ENCODE measurements at places on chromosomes 2 and 18.
A peak's percentile ranks its signal among the peaks of the same experiment; 100 is the strongest.

DNA sequence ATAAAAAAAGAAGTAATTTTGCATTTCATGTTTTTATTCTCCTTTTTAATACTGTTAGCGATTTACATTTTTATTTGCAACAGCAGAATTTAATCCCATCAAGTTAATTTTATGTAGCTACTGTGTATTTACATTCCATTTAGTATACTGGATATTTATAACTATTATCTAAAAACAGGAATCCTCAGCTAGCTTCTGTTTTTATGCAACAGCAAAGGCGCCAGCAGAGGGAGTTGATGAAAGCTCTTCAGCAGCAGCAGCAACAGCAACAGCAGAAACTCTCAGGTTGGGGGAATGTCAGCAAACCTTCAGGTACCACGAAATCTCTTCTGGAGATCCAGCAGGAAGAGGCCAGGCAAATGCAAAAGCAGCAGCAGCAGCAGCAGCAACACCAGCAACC, 26.2 kb upstream of the SNORC start:
- no peak for ATAC-seq

- ATAC-seq: no peak
These were observed 499.3 kb upstream of the FANCL start for GRCh38 chr2:58740426-58740825.

GRCh38 chr18:75654851-75655751, 227.6 kb upstream of the SMIM21 start:
- ATAC-seq: no peak

- no peak for ATAC-seq
These were observed 118.4 kb downstream of the BMPR2 start for GRCh38 chr2:202494300-202495229.

- ATAC-seq: peak; percentile 31
These were observed 22.0 kb downstream of the TSPYL6 start for GRCh38 chr2:54233832-54234649.

GRCh38 chr2:225398372-225398771, 1.1 kb upstream of the NYAP2 start:
- no peak for ATAC-seq

- ATAC-seq: no peak
These were observed 30.6 kb downstream of the MYO7B start for GRCh38 chr2:127566139-127566417.

- peak; percentile 46 for ATAC-seq
These were observed 490.6 kb downstream of the IRS1 start for GRCh38 chr2:226308986-226309385.

- ATAC-seq: no peak
These were observed 109.8 kb downstream of the AGAP1 start for GRCh38 chr2:235603659-235604058.

- no peak for ATAC-seq
These were observed 78.2 kb downstream of the BCL11A start for GRCh38 chr2:60475123-60475830.

GRCh38 chr2:128447538-128447995, 128.9 kb upstream of the HS6ST1 start:
- no peak for ATAC-seq

GRCh38 chr2:160465002-160465401, 28.6 kb downstream of the RBMS1 start:
- peak; percentile 67 for ATAC-seq

- ATAC-seq: peak; percentile 51
These were observed 14.1 kb downstream of the NRP2 start for GRCh38 chr2:205696331-205696926.

- no peak for ATAC-seq
These were observed 340.8 kb downstream of the ERBB4 start for GRCh38 chr2:212197776-212198175.

DNA sequence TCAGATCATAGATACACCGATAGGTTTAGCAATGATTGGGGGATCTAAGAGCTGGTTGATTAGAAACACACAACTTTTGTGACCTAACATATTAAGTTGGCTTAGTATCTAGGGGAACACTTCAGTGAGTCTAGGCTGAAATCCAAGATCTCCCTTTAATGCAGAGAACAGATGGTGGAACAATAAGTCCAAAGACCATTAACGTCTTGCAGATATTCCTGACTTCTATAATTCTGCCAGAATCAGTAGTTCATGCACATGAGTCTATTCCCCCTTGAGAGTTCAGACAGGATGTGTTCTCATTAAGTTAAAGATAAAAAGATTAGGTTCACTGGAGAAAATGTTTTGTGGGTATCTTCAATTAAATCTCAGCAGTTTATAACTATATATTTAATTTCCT, 506.5 kb downstream of the TSN start:
- no peak for ATAC-seq

GRCh38 chr2:174527101-174527721, 40.4 kb upstream of the GPR155 start:
- ATAC-seq: no peak

DNA sequence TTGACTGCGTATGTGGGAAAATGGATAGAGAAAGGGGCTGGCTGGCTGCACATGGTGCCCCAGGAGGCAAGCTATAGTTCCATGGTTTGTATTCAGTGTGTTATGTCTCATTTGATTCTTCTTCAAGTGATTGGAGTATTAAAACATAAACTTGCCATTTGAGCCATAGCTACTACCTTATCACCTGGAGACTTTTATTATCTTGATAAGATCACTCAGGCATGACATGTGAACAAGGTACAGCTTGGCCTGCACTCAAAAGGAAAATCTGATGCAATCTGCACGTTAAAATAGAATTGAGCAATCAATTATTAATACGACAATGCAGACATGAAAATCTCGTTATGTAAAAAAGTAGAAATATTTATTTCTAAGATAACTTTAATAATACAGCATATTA, 116.9 kb downstream of the RND3 start:
- ATAC-seq: no peak

GRCh38 chr2:225100856-225101294, 58.6 kb upstream of the DOCK10 start:
- ATAC-seq: no peak

Measured in gastroesophageal sphincter (tissue), 4 donors.